ENCODE measurements at places on chromosomes 7 and 10. TPM values are rescaled to one million over a fixed set of nuclear protein-coding genes. Genes with fewer than 3 reads are reported as not detected.

DNA sequence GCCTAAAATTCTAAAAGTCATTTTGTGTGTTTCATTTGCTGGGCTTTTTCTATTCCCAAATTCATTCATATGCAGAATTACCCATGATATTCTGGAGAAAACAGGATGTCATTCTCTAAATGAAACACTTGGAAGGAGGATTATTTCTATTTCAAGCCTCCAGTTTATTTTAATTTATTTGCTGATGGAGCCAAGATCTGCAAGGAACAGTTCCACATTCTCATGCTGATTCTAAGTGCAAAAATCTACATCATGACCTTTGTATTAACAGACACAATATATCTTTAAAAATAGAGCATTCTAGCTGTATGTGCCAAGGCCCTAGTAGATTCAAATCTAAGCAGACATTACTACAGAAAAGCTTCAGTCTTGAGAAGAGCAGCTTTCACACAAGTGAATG is 51.3 kb upstream of the KCND2 start:
- DNase-seq: no peak

The NEUROD6 gene
- not detected for total RNA-seq

- DNase-seq: no peak
Observed at GRCh38 chr10:85447690-85448089, 918.9 kb downstream of the GRID1 start.

The SPDYE9 gene
- not detected for total RNA-seq

The ZNF117 gene
- total RNA-seq: 32.0 TPM

GRCh38 chr7:116211913-116212596 is 1.7 kb downstream of the TES start:
- DNase-seq: no peak

The PRKCQ gene
- total RNA-seq: 2.8 TPM

DNA sequence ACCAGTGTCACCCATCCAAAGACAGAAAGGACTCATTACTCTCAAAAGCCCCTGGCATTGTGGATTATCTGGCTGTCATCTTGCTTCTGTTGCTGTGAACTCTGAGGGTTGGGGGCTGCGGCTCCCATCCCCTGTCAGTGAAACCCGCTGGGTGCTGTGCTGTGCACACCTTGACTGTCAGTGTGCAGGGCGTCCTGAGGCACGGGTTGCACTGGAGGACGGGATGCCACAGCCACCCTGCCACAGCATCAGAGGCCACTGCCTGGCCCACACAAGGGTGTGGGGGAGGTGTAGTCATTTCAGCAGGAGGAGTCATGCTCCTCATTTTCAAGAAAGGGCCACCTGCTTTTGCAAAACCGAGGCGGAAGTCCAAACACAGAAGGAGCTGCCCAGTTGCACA is 245.8 kb downstream of the GLRX3 start:
- no peak for DNase-seq

DNA sequence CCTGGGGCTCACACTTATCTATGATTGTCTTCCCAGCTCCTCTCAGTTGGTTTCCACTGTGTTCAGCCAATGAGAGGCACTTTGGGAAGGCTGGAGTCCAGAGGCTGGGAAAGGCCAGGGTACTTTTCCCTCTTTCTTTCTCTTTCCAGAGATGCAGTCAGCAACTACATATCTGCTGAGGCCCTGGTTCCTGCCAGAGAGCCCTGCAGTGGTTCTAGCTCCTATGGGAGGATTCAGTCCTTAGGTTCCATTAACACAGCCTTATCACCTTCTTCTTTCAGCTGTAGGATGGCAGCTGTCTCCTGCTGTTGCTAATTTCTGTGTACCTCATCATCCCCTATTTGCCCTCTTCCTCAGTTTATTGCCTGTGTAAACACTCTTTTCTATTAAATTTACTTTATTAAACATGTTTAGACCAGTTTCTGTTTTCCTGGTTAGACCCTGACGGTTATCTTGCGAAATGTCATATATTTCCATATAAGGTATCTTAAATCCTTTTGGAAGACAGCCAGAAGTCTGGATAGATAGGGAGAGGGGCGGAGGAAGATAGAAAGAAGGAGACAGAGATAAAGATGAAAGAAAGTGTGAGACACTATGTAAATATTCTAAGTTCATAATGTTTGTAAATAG is 100.3 kb downstream of the HGF start:
- DNase-seq: no peak

DNA sequence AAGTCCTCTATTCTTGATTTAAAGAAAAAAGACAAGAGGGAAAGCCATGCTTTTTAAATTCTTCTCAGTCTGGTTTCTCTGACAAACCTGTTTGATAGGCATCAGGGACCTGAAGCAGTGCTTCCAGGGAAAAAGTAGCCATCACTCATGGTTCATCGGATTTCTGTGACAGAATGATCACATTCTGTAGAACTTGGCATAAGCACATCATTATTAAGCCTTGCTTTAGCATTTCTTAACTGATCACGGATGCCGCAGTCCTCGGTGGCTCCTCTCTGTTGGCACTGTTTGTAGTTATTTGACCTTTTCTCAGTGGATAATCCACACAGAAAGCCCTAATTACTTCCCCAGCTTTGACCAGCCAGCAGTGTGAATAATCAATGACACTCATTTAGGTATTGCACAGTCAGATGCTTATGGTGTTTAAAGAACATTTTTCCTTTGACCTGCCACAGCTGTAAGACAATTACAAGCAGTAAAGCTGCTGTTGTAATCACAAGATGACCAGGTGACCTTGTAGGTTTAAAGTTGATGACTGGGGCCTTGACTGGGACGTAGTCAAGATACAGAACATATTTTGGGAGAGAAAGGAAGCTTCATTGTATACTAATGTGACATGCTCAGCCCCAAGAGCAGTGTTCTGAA is 64.4 kb upstream of the SKAP2 start:
- DNase-seq: no peak

The PON1 gene
- total RNA-seq: not detected

DNA sequence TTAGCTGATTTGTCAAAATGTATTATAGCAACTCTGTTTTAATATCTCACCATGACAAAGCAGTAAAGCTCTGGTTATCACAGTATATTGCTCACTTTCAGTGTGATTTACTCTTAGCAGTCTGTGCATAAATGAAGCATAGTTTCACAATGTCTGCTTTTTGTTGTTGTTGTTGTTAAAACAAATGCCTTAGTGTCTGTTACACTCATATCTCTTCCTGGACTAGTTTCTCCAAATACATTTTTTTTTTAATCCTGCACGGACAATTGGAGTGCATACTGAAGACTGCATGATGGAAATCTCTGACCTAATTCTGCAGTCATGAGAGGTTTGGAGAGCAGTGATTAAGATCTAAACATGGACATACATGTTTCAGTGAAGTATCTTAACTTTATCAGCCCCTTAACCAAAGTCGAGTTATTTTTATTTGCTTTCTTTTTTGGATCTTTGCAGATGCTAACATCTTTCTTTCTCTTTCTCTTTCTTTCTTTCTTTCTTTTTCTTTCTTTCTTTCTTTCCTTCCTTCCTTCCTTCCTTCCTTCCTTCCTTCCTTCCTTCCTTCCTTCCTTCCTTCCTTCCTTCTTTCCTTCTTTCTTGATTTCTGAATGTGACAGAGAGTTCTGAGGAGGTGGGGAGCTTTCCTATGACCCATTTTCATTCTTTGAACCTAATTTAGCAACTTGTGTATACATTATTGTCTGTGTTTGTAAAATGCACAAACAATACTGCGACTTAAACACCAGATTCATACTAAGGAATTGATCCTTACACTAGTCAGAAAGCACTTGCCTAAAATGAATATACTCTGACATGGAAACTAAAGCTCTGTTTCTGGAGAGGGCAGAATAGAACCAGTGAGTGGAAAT is 161.5 kb upstream of the AGR3 start:
- no peak for DNase-seq

DNA sequence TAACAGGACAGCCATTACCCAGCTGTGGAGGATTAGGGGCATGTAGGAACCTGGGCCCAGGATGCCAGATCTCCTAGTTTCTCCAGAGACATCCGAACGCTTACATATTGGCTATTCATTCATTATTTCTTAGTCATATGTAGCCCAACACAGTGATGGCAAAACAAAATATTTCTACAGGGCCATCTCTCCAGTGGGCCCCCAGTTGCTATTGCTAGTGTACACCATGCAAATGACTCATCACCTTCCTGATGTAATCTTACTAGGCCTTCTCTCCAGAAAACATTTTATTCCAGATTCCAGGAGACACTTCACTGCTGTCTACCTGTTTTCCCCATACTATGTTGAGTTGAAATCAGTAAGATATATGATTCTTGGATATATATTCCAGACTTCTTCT is 201.7 kb downstream of the PLXDC2 start:
- DNase-seq: no peak

The OR6B1 gene
- total RNA-seq: not detected

DNA sequence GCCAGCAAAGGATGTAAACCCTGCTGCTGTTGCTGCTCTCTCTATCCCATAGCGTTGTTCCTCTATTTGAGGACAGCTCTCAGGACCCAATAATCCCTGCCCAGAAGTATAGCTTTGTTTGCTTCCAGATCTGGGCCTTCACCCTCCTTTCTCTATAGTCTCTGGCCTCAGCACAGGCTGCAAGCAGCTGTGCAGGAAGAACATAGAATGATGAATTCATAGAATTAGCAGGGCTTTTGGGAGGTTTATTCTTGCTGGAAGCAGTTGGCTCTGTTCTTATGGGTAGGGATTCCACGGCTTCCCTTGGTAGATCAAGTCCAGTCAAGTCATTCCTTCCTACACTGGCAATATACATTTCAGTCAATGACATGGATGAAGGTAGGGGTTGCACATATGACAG is 354.7 kb downstream of the HPSE2 start:
- DNase-seq: no peak

GRCh38 chr10:114638821-114639625 is 19.1 kb downstream of the ABLIM1 start:
- DNase-seq: no peak

Measured in uterus (tissue), 4 donors.